ENCODE measurements at places on chromosomes 16 and 17.

DNA sequence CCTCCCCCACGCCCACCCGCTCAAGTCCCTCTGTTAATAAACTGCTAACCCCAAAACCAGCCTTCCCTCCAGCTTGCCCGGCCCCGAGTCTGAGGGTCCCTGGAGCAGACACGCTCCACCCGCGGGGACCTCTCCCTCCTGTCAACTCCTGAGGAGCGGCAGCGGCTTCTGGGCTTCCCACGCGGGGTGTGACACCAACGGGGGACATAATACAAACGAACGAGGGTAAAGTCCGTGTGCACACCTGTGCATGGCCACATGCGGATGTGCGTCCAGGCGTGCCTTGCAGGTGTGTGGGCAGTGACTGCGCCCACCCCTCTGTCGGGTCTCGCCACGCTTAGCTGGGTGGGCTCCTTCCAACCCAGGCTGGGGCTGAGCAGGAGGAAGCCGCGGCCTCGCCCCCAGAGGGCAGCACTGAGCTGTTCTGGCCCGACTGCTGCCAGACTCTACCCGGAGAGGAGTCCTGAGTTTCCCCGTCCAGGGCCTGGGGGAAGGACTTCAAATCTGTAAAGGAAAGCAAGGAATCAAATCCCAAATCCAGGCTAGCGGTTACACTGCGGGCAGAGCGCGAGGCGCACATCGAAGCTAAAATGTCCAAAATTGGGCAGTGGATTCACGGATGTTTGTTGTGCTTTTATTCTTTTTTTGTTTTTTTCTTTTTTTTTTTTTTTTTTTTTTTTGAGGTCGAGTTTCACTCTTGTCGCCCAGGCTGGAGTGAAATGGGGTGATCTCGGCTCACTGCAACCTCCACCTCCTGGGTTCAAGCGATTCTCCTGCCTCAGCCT, 24.2 kb upstream of the KRT17 start:
- peak; percentile 74 for DNase-seq

- no peak for DNase-seq
These were observed 9.4 kb upstream of the KCNJ2 start for GRCh38 chr17:70159980-70160379.

GRCh38 chr17:17823433-17824118, 13.2 kb downstream of the SREBF1 start:
- DNase-seq: peak; percentile 65

GRCh38 chr16:85072947-85073346, 39.3 kb downstream of the CIBAR2 start:
- DNase-seq: peak; percentile 59

GRCh38 chr17:73091770-73092522, 542 bp downstream of the SLC39A11 start:
- no peak for DNase-seq

DNA sequence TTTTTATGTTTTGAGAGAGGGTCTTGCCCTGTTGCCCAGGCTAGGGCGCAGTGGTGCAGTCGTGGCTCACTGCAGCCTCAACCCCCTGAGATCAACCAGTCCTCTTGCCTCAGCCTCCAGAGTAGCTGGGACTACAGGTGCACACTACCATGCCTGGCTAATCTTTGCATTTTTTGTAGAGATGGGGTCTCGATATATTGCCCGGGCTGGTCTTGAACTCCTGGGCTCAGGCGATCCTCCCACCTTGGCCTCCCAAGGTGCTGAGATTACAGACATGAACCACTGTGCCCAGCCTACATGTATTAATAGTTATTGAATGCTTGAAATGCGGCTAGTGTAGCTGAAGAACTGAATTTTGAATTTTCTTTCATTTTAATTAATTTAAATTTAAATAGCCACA, 12.2 kb downstream of the C1QTNF1 start:
- no peak for DNase-seq

DNA sequence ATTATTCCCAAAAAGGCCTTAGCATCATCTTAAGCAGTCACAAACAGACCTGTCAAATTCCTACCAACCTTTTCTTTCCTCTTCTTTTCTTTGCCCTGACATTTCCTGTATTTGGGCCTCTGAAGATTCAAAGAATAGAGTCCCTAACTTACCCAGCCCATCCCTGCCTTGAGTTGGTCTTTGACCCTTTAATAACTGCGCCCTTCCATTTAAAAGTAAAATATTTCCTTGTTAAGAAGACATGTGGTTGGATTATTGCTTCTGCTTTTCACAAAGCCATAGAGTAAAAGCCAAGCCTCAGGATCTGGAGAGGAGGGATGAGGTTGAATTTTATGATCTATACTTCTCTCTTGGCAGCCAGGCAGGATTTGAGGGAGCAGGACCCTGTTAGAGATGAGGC, 13.2 kb upstream of the CCL23 start:
- DNase-seq: no peak

- no peak for DNase-seq
These were observed 9.2 kb downstream of the UBFD1 start for GRCh38 chr16:23566724-23567123.

DNA sequence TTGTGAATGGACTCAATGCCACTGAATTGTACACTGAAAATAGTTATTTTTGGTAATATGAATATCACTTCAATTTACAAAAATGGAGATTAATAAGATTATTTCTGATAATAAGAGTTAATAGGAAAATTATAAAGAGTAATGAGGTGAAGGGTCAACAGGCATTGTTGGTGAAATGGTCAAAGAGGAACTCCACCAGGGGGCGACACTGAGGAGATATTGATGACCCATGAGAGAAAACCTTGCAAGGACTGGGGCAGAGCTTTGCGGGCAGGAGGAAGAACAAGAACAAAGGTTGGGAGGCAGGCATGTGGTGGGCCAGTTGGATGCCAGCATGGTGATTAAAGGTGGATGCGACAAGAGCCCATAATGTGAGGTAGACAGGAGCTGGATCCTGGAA, 74.0 kb upstream of the XYLT1 start:
- no peak for DNase-seq

DNA sequence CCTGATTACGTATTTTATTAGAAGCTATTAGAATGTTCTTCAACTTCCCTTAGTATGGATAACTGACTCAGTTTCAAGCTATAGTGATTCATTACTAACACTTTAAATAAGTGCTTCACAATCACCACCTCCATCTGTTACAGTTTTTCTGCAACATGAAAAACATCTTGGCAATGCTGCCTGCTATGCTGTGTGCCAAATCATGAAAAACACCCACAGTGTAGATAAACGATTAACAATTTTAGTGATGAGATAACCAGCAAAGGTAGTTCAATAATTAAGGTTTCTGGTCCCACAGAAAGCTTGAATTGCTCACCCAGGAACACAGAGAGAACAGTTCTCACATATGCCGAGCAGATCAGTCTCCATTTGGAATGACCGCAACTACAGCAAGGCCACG, 51.4 kb upstream of the SLC25A19 start:
- DNase-seq: no peak

DNA sequence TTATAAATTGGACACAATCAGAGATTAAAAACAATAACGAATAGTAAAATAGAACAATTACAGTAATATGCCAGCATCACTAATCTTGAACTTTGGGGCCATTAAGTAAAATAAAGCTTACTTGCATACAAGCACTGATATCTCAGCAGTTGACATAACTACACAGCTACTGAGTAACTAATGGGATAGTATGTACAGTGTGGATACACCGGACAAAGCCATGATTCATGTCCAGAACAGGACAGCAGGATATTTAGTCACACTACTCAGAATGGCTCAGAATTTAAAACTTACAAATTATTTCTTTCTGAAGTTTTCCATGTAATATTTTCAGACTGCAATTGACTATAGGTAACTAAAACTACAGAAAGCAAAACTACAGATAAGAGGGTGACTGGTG, 427.5 kb downstream of the CDH13 start:
- DNase-seq: no peak

DNA sequence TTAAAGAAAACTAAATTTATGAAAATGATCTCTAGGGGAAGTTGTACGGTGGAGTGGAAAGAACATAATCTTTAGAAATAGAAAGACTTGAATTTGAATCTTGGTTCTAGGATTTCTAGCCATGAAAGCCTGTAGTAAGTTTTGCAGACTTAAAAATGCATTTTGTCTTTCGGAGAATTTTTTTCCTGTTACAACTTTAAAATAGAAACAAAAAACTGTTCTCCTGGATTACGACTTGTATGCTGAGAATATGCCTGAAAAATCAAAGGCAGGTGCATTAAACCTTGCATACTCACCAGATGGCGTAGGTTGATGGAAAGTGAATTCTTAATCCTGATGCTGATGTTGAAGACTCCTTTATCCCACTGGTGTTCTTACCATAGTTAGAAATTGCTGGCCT, 7.5 kb upstream of the MPHOSPH6 start:
- no peak for DNase-seq

- no peak for DNase-seq
These were observed 78.1 kb upstream of the TOB1 start for GRCh38 chr17:50944054-50944901.

DNA sequence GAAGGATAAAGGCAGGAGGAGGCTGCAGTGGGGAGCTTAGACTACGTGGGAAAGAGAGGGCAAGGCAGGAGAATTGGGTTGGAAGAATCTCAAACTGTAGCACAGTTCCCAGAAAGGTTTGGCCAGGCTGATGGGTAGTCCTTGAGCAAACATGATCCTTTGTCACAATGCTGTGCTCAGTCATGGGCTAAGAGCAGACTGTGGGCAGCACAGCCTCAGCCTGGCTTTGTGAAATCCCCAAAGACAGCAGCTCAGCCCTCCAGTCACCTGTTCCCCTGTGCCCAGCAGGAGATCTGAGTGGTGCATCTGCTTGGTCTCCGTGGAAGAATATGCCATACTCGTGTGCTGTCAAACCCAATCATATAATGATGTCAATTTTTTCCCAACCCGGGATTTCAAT, 10.6 kb upstream of the ENGASE start:
- no peak for DNase-seq

- DNase-seq: no peak
These were observed 136.5 kb downstream of the FTO start for GRCh38 chr16:53840456-53840855.

- no peak for DNase-seq
These were observed 103.0 kb downstream of the SYCE1L start for GRCh38 chr16:77302249-77302648.

DNA sequence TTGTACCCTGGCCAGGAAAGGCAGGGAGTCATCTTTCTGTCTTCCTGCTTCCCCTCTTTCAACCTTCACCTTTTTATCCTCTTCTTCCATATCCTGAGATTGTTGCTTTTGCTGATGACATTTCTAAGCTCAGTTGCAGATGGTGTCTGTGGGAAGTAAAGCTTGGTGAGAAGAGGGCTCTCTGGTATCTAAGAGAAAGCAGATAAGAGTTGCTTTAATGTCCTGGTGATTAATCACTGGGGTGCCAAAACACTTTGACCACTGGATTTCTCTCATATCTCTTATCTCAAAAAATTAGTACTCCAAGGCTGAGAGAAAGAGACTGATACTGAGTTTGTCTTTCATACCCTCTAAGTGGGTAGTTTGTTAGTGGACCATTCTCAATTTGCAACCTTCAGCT, 71.3 kb downstream of the NEUROD2 start:
- DNase-seq: no peak

GRCh38 chr17:80769936-80770625, 221.6 kb upstream of the CHMP6 start:
- DNase-seq: no peak

GRCh38 chr16:88685156-88686061, 898 bp downstream of the SNAI3 start:
- DNase-seq: peak; percentile 4

GRCh38 chr16:65123396-65124211, 1.7 kb upstream of the CDH11 start:
- no peak for DNase-seq

DNA sequence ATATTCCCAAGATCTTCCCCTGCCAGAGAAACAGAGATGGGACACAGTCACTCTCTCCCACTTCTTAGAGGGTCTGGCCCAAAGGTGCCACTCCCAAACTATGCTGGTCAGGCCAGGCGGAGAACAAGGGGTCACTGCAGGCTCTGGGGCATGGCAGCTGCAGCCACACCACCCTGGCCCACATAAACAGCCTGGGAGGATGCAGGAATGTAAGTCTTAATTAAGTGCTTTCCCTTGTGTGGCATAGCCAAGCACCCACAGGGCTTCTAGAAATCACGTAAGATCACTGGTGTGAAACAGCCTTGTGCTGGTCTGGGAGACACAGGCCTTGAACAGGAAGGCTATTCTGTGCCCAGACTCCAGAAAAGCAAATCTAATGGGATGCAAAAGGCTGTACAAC, 31.5 kb downstream of the ABCC12 start:
- no peak for DNase-seq

GRCh38 chr17:67588326-67588725, 129.4 kb upstream of the NOL11 start:
- DNase-seq: no peak

- peak; percentile 17 for DNase-seq
These were observed 405 bp upstream of the CBLN1 start for GRCh38 chr16:49281843-49282642.

DNA sequence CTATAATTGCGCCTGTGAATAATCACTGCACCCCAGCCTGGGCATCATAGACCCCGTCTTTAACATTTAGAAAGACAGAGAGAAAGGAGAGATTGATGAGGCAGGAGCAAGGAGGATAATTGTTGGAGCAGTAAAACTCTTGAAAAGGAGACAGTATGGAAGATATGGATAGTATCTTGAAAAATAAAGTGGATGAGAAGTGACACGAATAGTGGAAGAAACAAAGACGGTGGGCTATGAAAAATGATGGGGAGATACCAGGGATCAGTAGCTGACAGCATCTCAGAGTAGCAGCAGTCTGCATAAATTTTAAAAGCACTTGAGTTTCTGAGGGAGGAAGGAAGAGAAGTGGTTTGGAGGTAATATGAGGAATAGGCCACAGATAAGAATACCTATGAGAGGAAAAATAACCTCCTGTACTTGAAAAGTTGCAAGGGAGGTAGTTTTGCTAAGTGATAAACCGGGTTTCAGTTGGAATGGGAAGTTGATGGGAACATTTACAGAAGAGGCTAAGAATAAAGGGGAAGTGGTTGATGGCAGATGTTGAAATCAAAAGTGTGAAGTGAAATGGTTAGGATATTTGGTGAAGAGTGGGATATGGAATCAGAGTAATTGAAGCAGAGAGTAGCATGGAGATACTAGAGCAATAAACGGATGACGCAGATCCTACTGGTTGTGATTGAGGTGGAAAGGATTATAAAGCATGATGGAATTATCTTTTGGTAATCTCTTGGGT, 1.8 kb upstream of the PPM1D start:
- no peak for DNase-seq

DNA sequence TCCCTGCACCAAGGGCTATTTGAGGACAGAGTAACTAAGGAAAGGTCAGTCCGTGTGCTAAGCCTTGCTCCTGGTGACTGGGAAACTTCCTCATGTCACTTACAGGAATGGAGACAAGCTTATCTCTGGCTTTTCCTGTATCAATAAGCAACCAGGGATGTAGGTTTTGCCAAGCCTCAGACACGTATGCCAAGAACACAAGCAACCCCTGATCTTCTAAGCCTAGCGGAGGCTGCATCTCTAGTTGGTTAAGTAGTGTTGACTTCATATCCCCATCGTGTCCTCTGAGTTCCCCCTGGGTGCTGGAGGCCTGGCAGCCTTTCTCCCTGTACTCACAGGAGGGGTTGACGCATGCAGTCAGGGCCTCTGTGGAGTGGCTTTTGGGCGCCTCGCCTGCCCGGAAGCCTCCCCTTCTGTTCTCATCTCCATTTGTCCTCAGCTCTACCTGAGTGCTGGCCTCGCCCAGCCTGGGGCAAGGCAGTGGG, 1.4 kb upstream of the C1QTNF1 start:
- no peak for DNase-seq

All from fibroblast of the conjunctiva (primary cell).